ENCODE measurements at places on chromosomes 6 and 20.

DNA sequence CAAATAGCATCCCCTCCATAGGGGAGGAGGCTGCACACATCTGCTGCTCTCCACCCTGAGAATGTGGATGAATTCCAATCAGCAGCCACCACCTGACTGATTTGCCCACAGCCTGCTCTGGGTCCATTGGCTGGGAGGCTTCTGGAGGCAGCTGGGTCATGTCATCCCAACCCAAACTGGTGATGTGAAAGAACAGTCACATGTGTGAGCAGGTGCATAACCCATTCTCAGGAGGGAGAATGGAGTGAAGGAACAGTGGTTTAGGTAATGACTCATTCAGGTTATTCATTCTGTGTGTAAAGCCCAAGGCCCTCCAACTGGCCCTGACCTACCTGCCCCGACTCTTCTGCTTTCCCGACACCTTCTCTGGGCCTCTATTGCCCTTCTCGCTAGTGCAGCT is 90.9 kb upstream of the GCM1 start:
- no peak for DNase-seq

- DNase-seq, result no peak
Measured at GRCh38 chr20:1669304-1669703, 11.7 kb upstream of the SIRPG start.

- DNase-seq, result no peak
Measured at GRCh38 chr20:2708073-2708415, 15.5 kb downstream of the EBF4 start.

GRCh38 chr6:41705311-41705995 is 30.0 kb downstream of the TFEB start:
- no peak for DNase-seq

DNA sequence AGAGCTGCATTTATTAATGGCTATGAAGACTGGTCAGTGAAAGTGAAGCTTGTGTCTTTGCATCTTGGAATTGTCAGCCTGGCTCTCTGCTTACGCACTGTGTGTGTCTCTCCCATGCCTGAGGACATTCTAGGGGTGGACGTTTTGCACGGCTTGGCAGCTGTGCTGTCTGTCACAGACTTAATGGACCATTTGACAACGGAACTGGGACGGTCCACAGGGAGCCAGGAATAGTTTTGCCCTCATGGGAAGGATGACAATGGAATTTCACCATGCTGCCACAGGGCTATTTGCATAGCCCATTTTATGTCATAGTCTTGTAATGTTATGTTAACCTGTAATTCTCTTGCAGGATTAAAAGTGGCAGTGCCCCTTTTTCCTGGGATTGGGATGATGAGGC is 44.7 kb downstream of the OR2B6 start:
- DNase-seq, result no peak

- no peak for DNase-seq
Measured at GRCh38 chr6:118890997-118891790, 2.8 kb upstream of the ASF1A start.

DNA sequence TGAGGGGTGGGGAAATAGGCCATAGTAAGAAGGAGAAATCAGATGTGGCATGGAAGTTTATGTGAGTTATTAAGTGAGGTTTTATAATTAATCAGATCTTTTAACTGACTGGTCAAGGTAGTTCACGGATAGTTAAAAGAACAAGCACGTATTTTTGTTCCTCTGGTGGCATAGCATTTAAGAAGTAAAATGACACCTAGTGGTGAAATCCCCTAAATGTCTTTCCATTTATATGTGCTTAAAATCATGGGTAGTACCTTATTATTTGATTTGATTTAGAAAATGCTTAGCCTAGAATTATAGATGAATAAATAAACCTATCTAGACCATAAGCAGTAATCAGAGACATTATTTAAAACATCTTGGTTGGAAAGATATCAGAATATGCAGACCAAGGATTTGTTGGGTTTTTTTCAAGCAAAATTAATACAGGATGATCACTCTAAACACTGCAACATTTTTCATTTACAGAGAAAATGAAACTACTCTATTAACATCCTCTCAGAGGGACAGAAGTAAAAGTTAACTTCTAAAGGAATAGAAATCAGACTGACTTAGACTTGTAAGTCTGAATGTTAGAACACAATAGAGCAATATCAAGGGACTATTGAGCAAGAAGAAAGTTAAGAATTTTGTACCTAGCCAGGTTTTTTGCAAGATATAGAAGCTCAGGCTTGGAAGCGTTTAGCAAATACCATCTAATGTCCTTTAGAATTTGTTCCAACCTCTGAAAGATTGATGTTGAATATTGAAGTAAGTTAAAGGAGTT is 81.1 kb downstream of the STXBP5 start:
- DNase-seq, result no peak

GRCh38 chr6:87654122-87654521 is 47.9 kb downstream of the AKIRIN2 start:
- DNase-seq, result no peak

- DNase-seq, result no peak
Measured at GRCh38 chr6:14444295-14444972, 326.9 kb downstream of the CD83 start.

GRCh38 chr6:41713650-41714291 is 21.6 kb downstream of the TFEB start:
- DNase-seq, result no peak

GRCh38 chr6:81761197-81761596 is 8.7 kb upstream of the TENT5A start:
- DNase-seq, result no peak

- DNase-seq, result no peak
Measured at GRCh38 chr6:73747289-73747688, 51.3 kb downstream of the CD109 start.

DNA sequence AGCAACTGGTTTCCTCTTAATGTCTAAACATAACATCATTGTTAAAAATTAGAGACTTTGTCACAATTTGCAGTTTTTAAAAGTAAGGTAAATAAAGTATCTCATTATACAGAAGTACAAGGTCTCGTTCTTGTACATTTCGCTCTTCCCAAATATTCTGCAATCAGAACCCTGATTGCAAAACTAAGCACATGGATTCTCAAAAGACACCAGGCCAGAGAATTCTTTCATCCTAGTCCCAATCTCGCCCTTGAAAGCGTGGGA is 355 bp upstream of the AKAP7 start:
- DNase-seq, result no peak

GRCh38 chr6:119348096-119348747 is 1.3 kb downstream of the MAN1A1 start:
- DNase-seq, result peak; percentile 11

- no peak for DNase-seq
Measured at GRCh38 chr20:16082051-16082550, 491.1 kb downstream of the KIF16B start.

- no peak for DNase-seq
Measured at GRCh38 chr6:44050872-44051505, 76.3 kb downstream of the MRPL14 start.

GRCh38 chr6:114084327-114084890 is 113.5 kb upstream of the HDAC2 start:
- no peak for DNase-seq

- no peak for DNase-seq
Measured at GRCh38 chr6:157879034-157879872, 56.2 kb downstream of the SNX9 start.

GRCh38 chr6:148599967-148600426 is 146.8 kb upstream of the UST start:
- DNase-seq, result no peak

DNA sequence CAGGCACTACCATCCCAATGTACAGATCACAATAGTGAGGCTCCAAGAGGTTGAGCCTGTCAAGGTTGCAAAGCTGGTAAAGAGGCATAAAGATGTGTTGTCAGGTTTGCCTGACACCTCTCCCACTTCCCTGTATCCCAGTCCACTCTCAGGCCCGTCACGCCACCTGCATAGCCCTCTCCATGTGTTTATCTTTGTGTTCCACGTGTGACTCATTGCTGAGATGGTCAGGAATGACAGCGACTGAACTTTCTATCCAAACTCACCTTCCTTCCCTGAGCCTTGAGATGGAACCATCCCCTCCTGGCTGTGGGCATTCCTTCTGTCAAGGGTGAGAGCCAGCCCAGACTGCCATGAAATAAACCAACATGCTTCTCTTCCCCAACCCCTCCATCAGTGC is 578.3 kb downstream of the PTPRT start:
- DNase-seq, result no peak

- no peak for DNase-seq
Measured at GRCh38 chr6:22248513-22249308, 48.1 kb downstream of the PRL start.

DNA sequence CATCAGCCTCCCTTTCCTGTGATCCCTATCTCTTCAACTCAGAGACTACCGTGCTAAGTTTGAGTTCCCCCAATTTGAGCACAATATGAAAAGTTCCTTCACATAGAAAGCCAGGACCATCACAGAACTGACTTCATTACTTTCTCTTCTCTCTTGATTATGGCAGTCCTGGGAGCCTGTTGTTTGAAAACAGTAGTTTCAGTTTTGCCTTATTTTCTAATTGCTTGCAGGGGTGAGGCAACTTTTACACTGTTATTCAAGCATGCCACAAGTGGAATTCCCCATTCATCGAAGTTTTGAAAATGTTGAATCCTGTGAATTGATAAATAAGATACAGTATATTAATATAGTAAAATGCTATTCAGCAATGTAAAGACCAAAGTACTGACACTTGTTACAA is 569.7 kb upstream of the MARCKS start:
- DNase-seq, result no peak

DNA sequence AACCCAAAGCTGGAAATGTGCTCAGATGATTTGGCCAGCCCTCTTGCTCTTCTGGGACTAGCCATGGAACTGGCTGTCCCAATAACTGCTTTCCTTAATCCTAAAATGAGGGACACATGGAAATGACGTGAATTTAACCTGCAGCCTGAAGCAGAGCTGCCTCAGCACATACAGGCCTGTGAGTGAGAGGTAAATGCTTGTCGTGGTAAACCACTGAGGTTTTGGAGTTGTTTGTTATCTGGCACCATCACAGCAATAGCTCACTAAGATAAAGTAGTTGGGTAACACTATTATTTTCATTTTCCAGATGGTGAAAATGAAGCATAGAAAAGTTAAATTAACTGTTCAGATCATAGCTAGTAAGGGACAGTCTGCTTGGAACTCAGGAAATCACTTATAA is 333.4 kb upstream of the CHD6 start:
- DNase-seq, result no peak

DNA sequence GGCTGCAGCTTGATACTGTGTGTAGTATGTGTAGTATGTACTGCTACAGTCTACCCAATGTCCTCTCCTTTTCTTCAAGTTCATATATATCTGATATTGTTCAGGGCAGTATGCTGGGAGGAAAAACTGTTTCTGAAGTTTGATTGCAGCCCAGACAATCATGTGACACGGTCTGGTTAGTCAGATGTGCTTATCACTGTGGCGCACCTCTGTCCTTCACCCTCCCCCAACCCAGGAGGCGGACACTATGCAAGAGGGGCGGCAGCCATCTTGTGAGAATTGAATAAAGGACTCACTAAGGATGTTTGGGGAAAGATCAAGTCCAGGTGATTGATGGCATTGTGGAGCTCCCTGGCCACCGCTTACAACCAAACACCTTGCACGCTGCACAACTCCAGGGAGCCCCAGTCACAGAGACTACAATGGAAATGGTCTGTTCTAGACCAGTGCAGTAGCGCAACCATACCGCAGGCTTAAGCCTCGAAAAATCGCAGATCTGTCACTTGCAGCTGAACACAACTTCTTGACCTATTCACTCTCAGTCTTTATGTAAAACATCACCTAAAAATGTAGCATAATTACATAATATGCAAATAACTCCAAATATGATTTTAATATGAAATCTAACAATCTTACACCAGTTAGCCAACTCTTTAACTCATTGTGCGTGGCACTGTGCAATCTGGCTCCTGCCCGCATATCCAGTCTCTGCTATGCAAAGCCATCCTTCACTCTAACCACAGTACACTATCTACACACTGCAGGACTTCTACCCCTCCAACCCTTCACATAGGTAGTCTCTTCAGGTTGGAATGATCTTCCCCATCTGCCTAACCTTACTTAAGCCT is 79.3 kb downstream of the VGLL2 start:
- DNase-seq, result no peak

- DNase-seq, result peak; percentile 61
Measured at GRCh38 chr20:1212607-1213396, 9.5 kb downstream of the C20orf202 start.

- no peak for DNase-seq
Measured at GRCh38 chr6:100575921-100576320, 111.2 kb upstream of the SIM1 start.

DNA sequence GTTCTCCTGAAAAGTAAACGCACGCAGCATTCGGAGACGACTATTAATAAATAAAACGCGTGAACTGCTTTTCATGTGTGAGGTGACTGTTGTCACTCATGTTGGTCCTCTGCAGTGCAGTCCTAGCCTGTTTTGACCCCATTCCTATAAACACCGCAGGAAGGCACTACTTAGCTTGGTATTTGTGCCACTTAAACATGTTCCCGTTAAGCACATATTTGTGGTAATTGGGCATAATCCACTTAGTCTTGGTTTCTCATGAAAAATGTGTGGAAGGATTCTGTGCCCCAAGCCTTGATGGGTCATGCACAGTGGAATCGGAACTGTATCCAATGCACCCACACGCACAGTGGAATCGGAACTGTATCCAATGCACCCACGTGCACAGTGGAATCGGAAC is 313.9 kb downstream of the THBS2 start:
- no peak for DNase-seq

DNA sequence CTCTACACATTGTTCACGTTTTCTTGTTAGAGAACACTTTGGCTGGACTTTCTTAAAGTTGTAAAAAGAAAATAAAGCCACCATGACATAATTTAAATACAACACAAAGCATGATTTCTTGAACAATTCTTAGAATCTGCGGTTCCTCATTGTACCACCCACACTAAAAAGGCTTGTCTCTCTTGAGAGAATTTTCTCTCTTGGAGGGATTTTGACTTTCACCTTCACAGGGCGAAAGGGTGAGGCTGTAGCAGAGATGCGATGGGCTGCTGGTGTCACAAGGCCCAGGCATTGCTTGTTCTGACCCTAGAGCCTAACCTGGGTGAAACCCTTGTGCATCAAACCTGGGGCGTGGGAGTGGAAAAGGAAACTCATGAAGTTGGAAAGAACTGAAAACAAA is 122.7 kb upstream of the RIPOR2 start:
- no peak for DNase-seq

DNA sequence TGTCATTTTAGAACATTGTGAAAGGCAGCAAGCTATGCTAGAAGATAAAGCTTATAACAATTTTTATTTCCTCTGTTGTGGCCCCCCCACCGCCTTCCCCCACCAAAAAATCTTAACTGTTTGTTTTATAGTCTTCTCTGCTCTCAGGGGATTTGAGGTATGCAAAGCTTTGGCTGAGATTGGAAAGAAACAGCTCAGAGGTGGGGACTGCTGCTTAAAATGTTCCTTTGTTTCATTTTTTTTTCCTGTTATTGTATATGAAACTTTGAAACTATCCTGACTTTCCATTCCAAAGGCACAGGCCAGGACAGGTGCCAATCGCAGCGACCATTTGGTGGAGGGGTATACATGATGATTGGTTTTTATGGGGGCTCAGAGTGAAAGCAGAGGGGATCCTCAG is 114.7 kb upstream of the PHACTR1 start:
- no peak for DNase-seq

Measured in activated T-cell treated with anti-CD3 and anti-CD28 coated beads for 1 hour (primary cell).